GM23338 (cell line): ENCODE measurements at places on chromosomes 13 and 19.
A peak's percentile ranks its signal among the peaks of the same experiment; 100 is the strongest.

GRCh38 chr19:3743486-3743885 lies 18.0 kb downstream of the APBA3 start:
- DNase-seq, result peak; percentile 44

DNA sequence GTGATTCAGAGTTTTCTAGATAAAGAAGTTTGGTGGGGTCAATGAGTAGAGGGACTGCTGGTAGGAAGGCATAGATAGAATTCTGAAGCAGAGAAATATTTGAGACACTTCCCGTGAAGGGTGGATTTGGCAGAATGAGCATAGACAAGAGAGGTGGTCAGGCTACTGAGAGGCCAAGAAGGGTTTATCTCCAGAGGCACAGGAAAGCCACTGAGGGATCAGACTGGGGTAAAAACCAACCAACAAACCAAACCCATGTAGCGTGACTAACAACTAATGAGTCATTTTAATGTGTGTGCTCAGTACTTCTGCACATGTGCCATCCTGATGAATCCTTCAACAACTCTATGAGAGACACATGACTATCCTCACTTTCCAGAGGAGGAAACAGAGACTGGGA lies 60.0 kb upstream of the SERP2 start:
- no peak for DNase-seq

DNA sequence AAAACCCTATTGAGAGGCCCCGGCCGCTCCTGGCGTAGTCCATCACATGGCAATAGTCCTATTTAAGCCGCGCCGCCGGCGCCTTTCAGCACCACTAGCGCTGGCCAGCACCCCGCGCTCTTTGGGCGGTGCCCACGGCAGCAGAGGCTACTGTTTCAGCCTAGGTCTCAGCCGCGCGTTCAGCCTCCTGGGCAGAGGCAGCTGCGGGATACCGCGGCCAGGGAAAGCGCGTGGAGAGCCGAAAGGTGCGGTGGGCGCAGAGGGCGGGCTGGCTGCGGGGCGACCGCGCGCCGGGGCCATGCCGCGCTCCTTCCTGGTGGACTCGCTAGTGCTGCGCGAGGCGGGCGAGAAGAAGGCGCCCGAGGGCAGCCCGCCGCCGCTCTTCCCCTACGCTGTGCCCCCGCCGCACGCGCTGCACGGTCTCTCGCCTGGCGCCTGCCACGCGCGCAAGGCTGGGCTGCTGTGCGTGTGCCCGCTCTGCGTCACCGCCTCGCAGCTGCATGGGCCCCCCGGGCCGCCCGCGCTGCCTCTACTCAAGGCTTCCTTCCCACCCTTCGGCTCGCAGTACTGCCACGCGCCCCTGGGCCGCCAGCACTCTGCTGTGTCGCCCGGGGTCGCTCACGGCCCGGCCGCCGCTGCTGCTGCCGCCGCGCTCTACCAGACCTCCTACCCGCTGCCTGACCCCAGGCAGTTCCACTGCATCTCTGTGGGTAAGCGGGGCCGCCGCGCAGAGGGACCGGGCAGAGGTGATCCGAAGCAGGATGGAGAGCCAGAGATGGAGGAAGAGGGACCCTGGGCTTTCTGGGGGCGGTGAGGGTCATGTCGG lies at the start of gene GSX1:
Gene GSX1 (plus strand): TSS at position 91 of the 826 bp plus-strand sequence. CDS start 208 bp downstream, at position 299.
- DNase-seq, result peak; percentile 95

GRCh38 chr13:93305886-93306285 lies 79.3 kb downstream of the GPC6 start:
- no peak for DNase-seq

- DNase-seq, result no peak
These were observed 34.4 kb upstream of the ABCC4 start for GRCh38 chr13:95335667-95336066.

GRCh38 chr13:97574926-97575325 lies 141.0 kb downstream of the RAP2A start:
- DNase-seq, result peak; percentile 78

DNA sequence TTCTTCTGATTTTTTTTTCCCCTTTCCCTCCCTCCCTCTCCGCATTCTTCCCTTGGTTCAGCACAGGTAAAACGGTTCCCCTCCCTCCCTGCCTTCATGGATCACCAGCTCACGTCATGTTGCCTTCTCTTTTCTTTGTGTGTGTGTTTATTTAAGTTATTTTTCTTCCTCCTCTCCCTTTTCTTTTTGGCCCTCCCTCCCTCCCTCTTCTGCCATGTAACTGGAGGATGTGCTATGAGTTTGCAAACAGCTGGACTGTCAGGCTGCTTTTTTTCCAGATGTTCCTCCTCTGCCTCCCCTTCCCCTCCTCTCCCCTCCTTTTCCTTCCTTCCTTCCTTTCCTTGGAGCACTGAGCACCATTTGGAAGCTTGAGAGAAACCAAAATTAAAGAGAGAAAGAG lies 2.0 kb downstream of the LENG9 start:
- no peak for DNase-seq

GRCh38 chr19:47305309-47305751 lies 4.3 kb upstream of the C5AR1 start:
- peak; percentile 91 for DNase-seq

DNA sequence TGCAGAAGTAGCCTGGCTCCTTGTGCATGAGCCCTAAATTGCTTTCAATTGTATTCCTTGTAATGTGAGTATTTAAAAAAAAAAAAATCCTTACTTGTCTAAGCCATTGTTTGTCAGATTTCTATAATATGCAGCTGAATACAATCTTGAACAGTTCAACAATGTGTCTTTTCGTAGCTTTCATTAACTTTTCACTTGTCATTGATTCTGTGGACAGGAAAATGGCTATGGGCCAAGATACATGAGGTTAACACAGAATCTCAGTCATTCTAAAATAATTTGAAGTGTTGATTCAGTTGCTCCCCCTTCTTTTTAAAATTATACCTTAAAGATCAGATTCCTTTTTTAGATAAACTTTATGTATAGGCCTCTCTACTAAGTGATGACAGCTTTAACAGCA lies 395.8 kb upstream of the KLF12 start:
- no peak for DNase-seq

DNA sequence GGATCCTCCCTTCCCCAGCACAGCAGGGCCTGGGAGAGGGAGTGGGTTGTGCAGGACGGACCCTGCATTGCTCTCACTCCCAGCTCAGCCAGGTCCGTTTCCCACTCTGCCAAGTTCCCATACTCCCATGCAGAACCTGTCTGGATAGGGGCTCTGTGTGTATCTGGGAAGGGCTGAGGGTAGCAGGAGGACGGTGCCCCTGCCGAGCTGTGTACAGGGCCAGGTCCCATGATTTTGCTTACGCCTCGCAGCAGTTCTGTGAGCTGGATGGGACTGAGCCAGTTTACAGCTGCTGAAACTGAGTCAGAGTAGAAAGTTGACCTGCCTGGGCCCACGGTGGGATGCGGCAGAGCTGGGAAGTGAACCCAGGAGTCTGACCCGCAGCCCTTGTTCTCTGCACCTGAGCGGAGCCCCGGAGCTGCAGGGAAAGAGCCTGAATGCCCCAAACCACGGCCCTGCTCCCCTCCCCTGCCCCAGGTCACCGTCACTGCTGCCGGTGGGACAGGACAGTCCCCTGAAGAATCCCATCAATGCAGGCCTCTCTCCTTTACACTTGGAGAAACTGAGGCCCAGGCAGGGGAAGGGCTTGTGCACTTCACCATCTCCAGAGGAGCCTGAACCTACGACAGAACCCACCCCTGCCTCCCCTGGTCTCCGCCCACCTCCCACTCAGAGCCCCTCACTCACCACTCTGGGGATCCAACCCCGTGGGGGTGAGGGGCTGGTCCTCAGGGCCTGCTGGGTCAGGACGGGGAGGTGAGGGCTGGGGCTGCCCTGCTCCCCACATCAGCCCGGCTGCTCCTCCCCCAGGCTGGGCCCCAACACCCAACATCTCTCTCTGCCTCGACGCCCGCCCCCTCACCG lies 3.5 kb downstream of the LILRB5 start:
- DNase-seq, result no peak

DNA sequence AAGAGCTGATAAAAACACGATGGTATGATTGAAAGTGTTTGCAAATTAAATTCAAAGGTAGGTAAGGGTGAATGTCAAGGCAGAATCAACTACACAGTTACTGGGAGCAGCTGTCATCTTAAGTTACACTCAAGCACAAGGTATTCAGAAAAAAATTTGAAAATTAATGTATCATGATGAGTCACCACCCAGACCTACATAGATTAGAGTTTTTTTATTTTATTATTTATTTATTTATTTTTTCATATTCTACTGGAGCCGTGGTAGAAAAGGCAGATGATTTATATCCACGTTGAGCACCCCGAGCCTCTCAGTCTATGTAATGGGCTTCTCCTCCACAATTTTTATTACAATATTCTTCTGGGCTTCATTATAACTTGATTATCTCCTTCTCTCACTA lies 728.9 kb upstream of the ARGLU1 start:
- DNase-seq, result no peak

GRCh38 chr13:96900986-96901385 lies 93.3 kb downstream of the OXGR1 start:
- peak; percentile 64 for DNase-seq

- DNase-seq, result no peak
These were observed 32.7 kb upstream of the POMP start for GRCh38 chr13:28626266-28626665.

DNA sequence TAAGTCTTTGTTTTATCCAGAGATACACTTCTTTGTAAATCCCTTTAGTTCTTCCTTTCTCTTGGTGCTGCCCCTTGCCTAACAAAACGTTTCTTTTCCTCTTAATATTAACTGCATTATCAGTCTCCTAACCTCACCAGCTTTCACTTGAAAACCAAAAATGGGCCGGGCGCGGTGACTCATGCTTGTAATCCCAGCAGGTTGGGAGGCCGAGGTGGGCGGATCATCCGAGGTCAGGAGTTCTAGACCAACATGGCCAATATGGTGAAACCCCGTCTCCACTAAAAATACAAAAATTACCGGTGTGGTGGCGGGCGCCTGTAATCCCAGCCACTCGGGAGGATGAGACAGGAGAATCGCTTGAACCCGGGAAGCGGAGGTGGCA lies 329.8 kb upstream of the MIR17HG start:
- peak; percentile 37 for DNase-seq

- peak; percentile 92 for DNase-seq
These were observed 1.5 kb downstream of the C3 start for GRCh38 chr19:6718741-6719539.

- DNase-seq, result no peak
These were observed 37.8 kb upstream of the POP4 start for GRCh38 chr19:29568036-29569025.

DNA sequence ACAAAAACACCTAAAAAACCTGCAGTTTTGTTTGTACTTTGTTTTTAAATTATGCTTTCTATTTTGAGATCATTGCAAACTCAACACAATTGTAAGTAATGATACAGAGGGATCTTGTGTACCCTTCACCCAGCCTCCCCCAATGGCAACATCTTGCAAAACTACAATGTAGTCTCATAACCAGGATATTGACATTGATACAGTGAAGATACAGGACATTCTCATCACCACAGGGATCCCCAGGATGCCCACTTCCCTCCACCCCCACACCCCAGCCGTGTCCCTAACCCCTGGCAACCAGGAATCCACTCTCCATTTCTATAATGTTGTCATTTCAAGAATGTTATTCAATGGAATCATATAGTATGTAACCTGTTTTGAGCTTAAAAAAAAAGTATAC lies 10.3 kb upstream of the C5AR2 start:
- DNase-seq, result no peak

- DNase-seq, result no peak
These were observed 54.1 kb upstream of the SLITRK6 start for GRCh38 chr13:85853161-85853894.

DNA sequence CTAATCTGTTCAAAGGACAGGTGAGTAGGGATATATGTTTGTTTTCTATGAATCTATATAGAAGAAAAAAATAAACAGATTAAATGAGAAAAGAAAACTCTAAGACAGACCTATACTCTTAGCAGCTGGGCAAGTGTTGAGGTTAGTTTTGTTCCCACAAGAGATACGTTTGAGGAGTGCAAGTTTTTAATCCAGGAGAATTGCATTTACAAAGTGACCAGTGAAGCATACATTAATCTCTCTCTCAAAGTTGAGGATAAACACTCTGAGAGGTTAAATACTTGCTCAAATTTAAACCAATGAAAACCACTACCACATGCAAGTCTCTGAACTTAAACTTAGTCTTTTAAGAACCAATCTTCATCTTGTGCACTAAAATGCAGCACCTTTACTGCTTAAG lies 930.5 kb upstream of the MIR17HG start:
- no peak for DNase-seq

DNA sequence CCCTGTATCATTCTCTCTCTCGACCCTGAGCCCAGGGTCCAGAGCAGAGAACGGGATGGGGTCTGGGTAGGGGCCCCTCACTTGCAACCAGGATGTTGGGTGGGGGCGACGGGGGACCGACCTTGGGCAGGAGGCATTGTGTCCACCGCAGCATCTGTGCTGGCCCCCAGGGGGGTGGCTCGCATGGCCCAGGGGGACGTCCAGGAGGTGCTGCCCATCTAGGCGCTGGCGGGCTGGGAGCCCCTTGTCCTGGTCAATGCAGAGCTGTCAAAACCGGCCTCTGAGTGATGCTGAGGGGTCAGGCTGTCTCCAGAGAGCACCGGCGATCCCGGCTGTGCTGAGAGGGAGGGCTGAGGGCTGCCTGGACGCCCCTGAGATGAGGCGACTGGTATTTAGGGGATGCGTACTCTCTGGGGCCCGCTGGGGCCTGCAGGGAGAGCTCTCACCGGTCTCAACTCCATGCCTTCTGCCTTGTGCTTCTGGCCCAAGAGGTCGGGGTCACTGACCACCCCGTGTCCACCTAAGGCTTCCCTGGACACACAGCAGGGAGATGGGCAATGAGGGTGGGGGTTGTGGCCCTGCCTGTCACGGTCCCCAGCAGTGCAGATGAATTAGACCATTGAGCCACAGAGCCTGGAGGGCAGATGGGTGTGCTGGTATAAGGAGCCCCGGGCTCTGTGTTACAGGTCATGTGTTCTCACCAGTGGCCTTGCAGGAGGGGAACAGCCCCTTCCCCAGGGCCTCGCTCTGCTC lies 8.6 kb downstream of the RPS9 start:
- peak; percentile 52 for DNase-seq

GRCh38 chr19:12064590-12065538 lies at the start of gene ZNF844:
ZNF844 (plus strand) TSS chr19:12064731; CDS start chr19:12064874, 143 bp downstream.
- DNase-seq, result peak; percentile 97

DNA sequence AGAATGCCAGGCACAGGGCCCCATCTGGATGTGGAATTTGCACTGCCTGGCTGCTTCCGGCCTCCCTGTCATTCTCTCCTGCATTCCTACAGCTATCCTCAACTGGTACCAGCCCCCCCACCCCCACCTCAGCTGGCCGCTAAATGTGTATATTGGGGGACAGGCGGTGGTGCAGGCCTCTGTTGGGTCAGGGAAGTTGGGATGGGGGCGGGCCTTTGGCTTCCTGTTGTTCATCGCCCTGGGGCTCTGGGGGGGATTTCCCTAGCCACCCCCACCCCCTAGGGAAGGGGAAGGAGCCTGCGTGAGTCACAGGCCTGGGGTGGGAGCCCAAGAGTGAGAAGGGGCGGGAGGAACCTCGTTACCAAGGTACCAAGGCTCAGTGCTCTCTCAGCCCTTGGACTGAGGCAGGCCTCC lies 10.6 kb downstream of the POU2F2 start:
- DNase-seq, result peak; percentile 69

GRCh38 chr19:3509566-3509989 lies 3.5 kb downstream of the FZR1 start:
- DNase-seq, result no peak

- no peak for DNase-seq
These were observed 40.0 kb upstream of the POU2F2 start for GRCh38 chr19:42172261-42172660.

GRCh38 chr19:49133621-49134454 lies 14.5 kb downstream of the PPFIA3 start:
- DNase-seq, result peak; percentile 91

- no peak for DNase-seq
These were observed 39.7 kb downstream of the RCBTB2 start for GRCh38 chr13:48493066-48493765.
